ENCODE measurements at places on chromosomes 6 and 20.

GRCh38 chr6:31791324-31792089 lies 4.0 kb downstream of the VARS1 start:
- peak; percentile 77 for DNase-seq

DNA sequence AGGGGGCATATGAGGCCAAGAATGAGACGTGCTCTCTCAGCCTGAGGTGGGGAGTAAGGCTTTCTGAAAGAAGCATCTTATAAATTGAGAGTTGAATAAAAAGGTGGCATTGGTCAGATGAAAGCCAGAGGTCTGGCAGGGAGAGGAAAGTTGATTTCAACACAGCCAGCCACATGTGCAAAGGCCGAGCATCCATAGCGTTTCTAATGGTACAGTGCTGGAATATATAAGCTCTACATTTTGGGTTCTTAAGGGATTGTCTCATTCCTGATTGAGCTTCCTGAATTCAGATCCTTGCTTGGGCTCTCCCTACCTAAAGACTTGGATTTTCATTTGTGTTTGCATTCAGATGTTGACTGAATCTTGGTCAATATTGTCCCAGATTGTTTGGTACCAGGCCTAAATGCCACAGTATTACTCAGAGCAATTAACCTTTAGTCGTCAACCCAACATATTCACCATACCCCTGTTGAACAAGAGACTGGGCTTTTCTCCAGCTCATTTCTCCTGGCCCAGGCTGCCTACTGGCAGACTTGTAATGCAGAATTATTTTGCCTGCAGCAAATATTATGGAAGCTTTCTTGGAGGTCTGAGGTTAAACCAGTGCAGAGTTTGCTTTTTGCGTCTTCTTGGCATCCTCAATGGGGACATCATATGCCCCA lies 14.5 kb upstream of the BCAS1 start:
- DNase-seq: no peak

GRCh38 chr20:23260181-23260840 lies 90.3 kb upstream of the NXT1 start:
- DNase-seq: no peak

- no peak for DNase-seq
Measured at GRCh38 chr6:9634776-9635175, 780.1 kb downstream of the TFAP2A start.

DNA sequence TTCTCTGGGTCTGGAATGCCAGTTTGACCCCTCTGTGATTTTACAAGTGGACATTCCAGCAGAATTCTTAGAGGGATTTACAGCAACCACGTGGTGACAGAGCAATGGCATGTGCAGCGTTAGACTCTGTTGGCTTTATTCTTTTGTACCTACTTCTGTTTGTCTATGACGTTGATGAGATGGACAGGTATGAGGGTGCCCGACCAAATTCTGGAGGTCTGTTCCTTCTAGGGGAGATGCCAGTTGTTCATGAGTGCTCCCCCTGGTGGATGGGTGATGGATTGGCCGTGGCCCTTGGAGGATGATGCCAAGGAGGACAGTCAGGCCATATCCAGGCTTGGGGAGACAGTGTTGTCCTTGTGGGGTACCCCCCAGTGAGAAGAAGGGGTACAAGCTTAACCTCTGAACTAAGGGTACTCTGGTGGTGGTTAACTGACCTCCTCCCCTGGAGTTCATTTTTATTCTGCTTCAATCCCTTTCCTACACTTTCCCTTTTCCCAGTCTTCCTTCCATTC lies 198.6 kb downstream of the DTNBP1 start:
- peak; percentile 48 for DNase-seq

- no peak for DNase-seq
Measured at GRCh38 chr6:168371185-168371584, 51.6 kb upstream of the DACT2 start.

- no peak for DNase-seq
Measured at GRCh38 chr6:151186306-151186705, 53.5 kb upstream of the AKAP12 start.

- peak; percentile 60 for DNase-seq
Measured at GRCh38 chr6:46042355-46042999, 26.8 kb upstream of the CLIC5 start.

GRCh38 chr6:126805861-126806260 lies 312.6 kb upstream of the RSPO3 start:
- DNase-seq: no peak

DNA sequence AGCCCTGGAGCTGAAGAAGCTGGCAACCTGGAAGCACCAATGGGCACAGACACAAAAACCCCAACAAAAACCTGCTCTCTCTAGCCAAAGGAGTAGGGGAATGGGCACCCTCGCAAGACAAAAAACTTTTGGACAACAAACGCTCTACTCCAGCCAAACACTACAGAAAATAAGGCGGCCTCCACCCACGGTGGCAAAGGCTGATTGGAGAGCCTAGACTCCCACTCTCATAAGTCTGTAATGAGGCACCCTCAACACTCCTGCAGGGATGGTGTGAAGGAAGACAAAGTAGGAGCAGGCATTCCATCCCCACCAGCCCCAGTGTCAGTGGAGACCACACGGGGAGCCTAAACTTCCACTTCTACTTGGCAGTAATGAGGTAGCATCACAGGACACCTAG lies 8.8 kb downstream of the TTI1 start:
- no peak for DNase-seq

DNA sequence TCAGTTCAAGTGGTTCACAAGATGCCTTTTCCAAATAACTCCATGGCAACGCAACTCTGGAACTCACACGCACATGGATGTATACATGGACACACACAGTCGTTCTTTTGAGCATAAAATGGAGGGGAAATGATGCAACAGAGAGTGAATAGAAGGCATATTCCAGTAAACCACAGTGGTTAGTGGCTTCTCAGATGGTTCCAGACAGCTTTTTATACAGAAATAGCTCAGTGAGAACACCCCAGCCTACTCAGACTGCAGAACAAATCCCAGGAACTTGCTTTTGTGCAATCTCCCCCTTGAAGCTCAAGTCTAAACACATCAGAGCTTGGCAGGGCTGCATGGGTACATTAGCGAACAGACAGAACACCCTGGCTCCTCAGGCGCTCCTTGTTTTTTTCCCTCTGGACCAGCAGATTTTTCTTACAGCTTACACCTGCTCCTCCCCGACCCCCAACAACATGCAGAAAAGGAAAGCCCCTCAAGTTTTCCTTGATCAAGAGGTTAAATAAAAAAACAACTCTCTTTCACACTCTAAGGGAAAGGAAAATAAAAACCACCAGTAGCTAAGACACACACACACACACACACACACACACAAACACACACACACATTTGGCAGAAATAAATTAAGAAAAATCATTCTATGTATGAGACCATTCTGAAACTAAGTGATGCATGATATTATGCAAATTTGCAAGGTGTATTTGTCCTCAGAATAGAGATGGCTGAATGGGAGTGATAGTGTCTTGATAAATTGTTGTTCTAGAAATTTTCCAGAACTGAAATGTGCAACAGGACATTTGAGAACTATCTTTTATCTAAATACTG lies 51.2 kb upstream of the RANBP9 start:
- peak; percentile 96 for DNase-seq

DNA sequence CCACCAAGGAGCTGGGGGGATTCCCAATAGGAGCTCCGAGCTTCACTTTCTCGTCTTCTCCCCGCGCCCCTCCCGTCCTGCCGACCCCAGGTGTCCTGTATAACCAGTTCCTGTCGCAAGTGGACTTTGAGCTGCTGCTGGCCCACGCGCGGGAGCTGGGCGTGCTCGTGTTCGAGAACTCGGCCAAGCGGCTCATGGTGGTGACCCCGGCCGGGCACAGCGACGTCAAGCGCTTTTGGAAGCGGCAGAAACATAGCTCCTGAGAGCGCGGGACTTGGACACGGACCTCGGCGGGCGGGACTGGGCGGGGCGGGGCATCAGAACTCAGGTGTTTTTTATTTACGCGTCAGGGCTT lies 340 bp upstream of the VARS2 start:
- DNase-seq: no peak

GRCh38 chr6:54192993-54193392 lies 81.8 kb downstream of the MLIP start:
- DNase-seq: no peak
